T follicular helper cell (primary cell): ENCODE measurements at places on chromosomes 6 and 20.
A peak's percentile ranks its signal among the peaks of the same experiment; 100 is the strongest.

DNA sequence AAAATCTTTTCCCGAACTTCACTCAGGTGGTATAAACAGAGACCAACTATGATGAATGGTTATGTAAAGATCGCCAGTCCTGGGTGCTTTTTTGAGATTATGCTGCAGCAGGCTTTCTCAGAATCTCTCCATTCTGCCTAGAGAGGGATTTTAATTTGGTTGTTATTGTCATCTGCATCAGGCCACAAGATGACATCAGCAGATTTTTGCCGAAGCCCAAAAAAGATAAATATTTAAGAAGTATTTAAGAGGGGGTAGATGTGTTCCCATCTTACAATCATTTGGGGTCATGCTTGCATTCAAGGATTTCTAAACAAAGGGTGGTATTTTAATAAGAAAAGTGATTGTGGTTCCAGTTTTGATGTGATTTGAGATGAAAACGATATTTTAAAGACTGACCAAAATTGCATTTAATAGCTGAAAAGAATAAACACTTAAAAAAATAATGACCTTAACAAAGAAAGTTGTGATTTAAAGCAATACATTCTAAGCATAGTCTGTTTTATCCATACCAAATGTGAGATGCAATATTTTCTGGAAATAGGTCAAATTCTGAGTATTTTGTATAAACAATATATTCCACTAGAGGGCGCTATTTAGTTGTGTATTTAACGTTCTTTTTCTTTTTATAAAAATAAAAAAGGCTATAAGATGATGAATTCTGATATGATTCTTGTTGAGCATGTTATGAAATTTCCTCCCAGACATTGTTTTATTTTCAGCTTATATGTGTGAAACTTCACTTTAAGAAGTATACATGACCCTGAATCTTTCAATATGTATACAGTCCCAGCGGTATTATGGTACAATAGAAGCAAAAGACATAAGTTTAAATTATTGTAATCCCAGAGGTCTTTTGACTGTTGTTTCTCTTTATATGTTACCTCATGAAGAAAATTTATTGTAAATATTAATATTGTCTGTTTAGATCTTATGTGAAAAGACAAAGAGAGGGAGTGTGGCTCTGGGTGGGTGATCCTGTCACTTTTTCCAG, 51.0 kb upstream of the ZFP64 start:
- DNase-seq: no peak

DNA sequence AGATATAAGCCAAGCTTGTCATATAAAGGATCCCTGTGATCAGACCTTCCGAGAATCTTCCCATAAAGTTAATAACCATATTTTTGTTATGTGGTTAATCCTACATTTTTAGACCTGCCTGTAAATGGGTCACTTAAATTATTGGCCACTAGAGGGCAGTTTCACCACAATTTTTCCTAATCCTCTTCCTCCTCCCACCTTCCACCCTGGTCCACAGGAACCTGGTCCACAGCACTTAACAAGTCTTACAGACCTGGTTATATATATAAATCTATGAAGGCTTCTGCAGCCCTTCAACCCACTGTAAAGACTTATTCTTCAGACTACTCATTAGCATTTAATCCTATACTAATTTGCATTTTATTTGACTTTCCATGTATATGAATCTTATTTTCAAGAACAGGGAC, 28.3 kb downstream of the MRS2 start:
- DNase-seq: peak; percentile 4

GRCh38 chr6:110484321-110484720, 7.9 kb upstream of the SLC22A16 start:
- no peak for DNase-seq

DNA sequence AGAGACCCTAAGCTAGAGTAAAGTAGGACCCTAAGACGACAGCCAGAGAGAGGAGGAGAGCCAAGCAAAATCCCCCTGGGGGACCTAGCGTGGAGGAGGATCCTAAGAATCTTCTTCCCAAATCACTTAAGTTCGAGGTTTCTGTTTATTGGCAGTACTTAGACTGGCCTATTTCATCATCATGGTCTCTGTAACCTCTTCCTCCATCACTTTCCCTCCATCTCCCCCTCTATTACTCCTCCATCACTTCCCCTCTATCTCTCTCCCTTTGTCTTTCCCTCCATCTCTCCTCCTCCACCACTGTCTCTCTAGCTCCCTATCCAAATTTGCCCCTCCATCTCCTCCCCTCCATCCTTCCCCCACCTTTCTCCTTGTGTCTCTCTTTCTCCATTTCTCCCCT, 833.6 kb upstream of the FLRT3 start:
- DNase-seq: no peak

- peak; percentile 50 for DNase-seq
These were observed 268.2 kb downstream of the CDC5L start for GRCh38 chr6:44655412-44656342.

DNA sequence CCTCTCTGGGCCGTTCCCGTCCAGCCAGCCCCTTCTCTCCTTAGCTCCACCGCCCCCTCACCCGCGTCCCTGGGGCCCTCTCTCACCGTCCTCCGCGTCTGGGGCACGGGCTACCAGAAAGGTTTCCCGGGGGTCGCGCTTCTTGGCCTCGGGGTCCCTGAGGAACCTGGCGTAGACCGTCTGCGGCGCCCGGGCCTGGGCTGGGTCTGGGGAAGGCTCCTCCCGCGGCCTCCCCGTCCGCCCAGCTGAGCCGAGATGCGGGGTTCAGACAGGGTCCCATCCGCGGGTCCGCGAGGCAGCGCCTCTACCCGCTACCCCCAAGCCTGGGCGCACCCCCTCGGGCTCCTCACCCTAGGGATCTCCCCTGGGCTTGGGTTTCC, 1.1 kb downstream of the TULP1 start:
- DNase-seq: no peak

- no peak for DNase-seq
These were observed 16.5 kb upstream of the AAR2 start for GRCh38 chr20:36219671-36220220.

- DNase-seq: no peak
These were observed 311.4 kb downstream of the CDH26 start for GRCh38 chr20:60269573-60270162.

DNA sequence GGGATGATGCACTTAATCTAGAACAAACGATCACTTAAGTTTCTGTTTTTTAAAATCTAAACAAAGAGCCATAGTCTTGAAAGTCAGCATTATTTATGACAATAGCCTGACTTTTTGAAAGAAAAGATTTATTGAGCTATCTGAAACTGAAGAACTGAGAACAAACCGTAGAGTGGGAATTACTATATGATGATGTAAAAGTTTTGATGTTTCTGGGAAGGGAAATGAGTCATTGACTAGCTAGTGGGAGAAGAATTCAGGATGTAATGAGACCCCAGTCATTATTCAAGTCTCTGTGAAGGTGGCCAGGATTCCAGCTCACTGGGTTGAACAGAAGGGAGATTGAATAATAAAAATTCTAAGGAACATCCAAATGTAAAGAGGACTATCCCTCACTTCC, 83.4 kb upstream of the FABP7 start:
- DNase-seq: no peak

GRCh38 chr20:24376311-24377099, 92.9 kb upstream of the SYNDIG1 start:
- DNase-seq: no peak

- DNase-seq: no peak
These were observed 67.6 kb upstream of the BTBD3 start for GRCh38 chr20:11849976-11850670.

DNA sequence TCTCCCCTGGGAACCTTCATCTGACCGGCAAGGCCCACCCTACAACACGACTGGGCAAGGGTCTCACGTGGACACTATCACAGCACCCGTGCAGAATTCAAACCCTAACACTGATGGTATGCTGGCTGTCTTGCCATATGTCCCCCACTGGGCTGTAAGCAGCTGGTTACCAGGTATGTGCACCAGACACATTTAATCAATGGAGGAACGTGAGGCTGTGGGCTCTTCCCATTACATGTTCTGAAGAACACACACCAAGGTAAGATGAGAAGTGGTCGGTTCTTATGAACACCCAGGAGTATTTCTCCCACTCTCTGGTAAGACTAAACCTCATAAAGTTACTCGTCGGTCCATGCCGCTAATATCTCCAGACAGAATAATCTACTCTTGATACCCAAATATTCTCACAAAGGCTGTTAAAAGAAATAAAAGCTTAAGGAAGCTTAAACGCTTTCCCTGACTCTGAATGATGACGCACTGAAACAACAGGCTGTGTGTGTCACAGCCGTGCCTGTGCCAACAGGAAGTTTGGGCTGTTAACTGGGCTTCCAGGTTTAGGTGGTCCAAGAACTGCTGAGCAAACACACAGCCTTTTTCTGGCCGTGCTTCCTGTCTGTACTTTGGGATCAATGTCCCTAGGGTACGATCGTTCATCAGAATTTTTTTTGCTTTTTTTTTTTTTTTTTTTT, 75.3 kb downstream of the SLC23A2 start:
- DNase-seq: no peak

GRCh38 chr6:99822741-99823512, 171.1 kb downstream of the MCHR2 start:
- DNase-seq: no peak

GRCh38 chr6:55886185-55886836, 10.9 kb upstream of the BMP5 start:
- no peak for DNase-seq
